ENCODE measurements at places on chromosomes 4 and X. TPM values are rescaled to one million over a fixed set of nuclear protein-coding genes. Genes with fewer than 3 reads are reported as not detected.

DNA sequence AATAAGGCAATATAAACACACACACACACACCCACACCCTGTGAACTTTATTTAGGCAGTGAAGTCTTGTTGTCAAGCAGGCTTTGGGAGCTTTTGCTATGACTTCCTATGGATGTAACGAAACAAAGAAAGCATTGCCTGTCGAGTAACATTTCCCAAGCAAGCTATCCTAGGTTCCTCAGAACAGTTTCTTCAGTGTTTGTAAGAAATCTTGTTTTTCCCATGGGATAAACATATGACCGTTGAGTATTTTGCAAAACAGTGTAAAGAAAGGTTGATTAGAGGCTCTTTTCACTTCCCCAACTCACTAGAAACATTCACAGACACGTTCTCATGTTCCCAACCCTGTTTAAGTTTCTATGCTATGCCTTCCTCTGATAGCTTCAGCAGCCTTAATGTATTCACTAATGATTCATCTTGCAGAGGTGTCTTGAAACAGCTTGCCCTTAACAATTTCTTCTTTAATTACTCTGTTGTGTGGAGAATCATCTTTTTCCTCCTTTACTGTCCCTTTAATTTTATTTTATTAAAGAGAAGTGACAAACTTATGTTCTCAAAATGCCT is 1947.1 kb upstream of the TENM3 start:
- DNase-seq = no peak

GRCh38 chr4:42713391-42713790 is 56.5 kb upstream of the ATP8A1 start:
- DNase-seq = no peak

DNA sequence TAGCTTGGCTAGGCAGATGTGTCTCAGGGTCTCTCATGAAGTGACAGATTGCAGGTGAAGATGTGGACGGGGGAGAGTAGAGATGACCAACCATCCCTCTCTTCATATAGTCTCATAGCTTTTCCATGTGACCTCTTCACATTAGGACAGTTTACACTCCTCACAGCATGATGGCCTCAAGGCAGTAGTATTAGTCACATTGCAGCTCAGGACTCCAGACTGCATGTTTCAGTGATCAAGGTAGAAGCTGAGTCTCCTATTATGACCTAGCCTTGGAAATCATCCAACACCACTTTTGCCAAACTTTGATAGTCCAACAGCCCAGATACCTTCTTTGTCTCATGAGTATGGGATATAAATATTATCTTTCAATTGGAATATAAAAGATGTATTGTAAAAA is 147.7 kb downstream of the GASK1B start:
- no peak for DNase-seq

Gene ATXN3L
- not detected for total RNA-seq

Measured in prostate gland (tissue), 2 donors.